NCI-H2081 treated with DMSO at 0.1 percent for 48 hours (cell line): ENCODE measurements at places on chromosomes 11 and 22.

GRCh38 chr11:88421530-88421929 lies 84.0 kb upstream of the CTSC start:
- DNase-seq: no peak

DNA sequence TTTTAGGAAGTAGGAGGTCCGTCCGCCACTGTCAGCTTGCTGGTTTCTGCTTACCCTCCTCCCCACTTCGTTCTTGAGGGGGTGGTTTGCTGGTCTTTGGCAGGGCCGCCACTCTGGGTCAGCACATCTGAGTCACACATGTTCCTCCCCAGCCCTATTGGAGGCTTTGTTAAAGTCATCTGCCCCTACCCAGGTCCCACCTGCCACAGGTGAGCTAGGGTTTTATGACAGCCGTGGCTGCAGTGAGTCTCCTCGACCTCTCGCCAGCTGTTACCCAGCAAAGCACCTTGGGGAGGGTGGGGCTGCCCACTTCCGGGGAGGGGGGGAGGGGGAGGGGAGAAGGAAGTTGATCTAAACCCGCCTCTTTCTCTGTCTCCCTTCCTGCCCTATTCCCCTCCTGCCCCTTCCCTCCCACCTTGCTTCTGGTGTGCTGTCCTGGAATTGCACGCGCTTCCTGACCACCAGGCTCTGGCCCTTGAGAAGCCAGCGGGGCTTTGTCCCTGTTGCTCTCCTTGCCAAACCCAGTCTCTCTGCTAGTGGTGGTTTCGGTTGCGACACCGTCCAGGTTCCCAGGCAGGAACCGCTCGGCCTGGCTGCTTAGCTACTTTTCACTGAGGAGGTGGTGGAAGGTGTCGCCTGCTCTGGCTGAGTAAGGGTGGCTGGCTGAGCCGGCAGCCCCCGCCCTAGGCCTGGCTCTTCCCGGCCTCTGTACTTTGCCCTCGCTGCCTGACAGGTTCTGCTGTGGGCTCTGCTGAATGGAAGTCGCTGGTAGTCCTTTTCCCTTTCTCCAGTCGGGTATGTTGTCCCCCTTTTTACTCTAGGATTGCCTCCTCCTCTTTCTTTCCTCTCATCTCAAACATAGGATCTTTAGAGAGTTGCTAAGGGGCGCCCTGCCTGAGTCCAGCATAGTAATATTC lies 28.5 kb downstream of the RCOR2 start:
- no peak for DNase-seq

DNA sequence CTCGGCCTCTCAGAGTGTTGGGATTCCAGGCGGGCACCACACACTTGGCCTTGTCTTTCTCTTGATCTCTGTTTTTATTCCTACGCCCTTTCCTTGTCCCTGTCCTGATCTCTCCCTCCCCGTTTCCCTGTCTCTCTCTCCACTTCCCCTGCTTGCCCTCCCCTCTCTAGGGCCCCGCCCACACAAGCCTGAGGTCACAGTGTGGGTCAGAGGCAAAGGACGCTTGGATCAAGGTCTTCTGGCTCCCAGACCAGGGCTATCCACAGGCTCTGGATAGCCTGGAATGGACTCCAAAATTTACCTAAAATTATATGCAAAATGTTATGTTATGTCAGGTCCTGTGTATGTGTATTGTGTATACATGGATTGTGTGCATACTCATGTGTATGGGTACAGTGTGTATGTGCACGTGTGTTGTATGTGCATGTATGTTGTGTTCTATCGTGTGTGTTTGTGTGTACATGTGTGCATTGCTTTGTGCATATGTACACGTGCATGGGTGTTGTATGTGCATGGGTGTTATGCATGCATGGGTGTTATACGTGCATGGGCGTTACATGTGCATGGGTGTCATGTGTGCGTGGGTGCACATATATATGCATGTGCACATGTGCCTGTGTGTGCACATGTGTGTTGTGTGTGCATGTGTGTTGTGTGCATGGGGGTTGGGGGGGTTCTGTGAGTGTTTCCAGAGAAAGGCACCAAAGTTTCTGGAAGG lies 38.3 kb downstream of the TP53I11 start:
- no peak for DNase-seq

- DNase-seq: no peak
These were observed 299.6 kb upstream of the NCAM1 start for GRCh38 chr11:112661571-112661970.

DNA sequence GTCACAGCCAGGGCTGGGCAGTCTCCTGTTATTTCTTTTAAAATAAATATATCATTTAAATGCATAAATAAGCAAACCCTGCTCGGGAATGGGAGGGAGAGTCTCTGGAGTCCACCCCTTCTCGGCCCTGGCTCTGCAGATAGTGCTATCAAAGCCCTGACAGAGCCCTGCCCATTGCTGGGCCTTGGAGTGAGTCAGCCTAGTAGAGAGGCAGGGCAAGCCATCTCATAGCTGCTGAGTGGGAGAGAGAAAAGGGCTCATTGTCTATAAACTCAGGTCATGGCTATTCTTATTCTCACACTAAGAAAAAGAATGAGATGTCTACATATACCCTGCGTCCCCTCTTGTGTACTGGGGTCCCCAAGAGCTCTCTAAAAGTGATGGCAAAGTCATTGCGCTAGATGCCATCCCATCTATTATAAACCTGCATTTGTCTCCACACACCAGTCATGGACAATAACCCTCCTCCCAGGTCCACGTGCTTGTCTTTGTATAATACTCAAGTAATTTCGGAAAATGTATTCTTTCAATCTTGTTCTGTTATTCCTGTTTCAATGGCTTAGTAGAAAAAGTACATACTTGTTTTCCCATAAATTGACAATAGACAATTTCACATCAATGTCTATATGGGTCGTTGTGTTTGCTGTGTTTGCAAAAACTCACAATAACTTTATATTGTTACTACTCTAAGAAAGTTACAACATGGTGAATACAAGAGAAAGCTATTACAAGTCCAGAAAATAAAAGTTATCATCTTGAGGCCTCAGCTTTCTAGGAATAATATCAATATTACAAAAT lies 13.4 kb downstream of the OR51B4 start:
- no peak for DNase-seq

- no peak for DNase-seq
These were observed 6.4 kb downstream of the MARK2 start for GRCh38 chr11:63845303-63845702.

GRCh38 chr22:39349967-39350726 lies at the start of gene SYNGR1:
TSS of gene SYNGR1 (plus strand) at chr22:39349991. CDS start at chr22:39350011, 20 bp downstream.
- DNase-seq: no peak

GRCh38 chr11:113351068-113351450 lies 36.5 kb upstream of the ANKK1 start:
- DNase-seq: peak; percentile 82

DNA sequence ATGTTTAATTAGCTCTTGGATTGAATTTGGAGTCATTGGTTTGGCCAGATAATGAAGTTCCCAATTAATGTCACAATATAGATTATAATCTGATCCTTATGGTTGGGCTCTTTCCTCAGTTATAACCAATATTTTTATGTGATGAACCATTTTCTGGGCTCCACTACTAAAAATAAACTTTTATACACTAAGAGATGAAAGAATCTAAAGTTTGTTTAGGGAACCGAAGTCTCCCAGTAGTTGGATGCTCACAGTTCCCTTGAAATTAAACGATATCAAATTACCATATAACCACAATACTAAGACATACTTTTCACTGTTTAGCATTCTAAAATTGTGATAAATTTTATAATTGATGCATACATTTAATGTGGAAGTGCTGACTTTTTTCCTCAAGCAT lies 47.0 kb upstream of the ARHGAP42 start:
- DNase-seq: no peak

GRCh38 chr22:26484360-26484706 lies 656 bp downstream of the SRRD start:
- DNase-seq: no peak

DNA sequence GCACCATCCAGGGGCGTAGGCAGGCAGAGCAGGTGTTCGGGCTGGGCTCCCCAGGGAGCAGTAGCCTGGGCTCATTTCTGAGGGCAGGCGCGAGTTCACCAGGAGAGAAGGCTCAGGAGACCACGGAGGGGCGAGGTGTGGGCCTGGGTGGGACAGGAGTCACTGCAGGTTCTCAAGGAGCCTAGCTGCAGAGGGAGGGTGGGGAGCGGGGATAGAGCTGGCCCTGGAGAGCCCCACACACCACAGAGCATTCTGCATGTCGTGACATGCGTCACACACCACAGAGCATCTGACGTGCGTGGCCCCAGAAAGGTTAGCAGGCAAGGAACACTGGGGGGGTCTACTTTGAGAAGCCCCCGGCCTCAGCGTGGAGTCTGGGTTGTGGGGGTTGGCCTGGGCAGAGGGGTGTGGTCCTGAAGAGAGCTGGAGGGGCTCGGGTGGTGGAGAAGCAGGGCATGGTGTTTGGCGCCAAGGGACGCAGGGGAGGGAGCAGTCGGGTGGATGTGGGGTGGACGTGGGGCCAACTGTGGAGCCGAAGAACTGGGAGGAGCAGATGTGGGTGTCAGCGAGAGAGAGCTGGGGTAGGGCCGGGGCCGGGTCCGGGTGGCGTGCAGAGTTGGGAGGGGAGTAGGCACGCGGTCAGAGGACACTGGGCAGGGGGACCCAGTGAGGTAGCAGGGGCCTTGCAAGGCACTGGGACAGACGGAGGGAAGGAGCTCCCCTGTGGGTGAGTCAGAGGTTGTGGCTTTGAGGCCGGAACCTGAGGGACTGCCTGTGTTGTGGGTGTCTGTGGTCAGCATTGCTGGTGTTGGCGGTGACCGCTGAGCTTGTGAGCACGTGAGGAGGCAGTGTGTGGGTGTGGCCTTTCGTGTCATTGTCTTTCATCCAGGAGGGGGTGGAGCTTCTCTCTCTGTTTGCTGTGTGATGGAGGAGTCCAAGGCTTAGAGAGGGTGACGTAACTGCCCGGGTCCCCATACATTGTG lies 25.5 kb downstream of the CTTN start:
- DNase-seq: no peak

DNA sequence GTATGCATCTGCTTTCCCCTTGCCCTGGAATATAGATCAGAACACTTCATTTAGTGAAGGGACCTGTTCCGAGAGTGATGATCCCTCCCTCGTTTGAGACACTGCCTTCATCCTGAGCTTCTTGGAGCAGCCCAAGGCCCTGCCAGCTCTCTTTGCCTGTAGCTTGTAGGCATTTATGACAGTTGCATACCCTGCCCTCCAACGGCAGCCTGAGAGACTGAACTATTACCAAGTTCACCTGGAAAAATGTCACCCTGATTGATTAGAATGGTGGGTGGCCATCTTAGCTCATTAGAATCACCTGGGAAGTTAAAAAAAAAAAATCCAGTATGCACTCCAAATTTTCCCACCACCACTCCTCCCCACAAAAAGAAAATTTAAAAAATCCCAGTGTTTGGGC lies 1.5 kb downstream of the MICAL3 start:
- DNase-seq: no peak

DNA sequence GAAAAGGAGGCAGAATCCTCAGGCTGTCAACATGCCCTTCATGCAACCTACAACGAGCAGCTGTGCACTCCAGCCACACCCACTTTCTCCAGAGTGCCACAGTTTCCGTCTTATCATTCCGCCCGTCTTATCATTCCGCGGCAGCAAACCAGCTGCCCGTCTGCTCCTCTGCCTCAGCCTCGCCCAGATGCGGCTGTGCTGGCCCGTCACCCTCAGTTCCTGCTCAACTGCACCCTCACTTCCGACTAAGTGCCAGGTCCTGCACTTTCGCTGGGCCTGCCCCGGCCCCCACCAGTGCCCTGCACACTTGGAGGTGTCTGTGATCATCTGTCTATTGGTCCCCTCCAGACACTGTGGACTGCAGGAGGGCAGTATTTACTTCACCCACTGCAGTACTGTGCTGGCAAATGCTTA lies 43.7 kb downstream of the MICAL3 start:
- DNase-seq: no peak

GRCh38 chr22:35593891-35594470 lies 23.1 kb downstream of the MB start:
- no peak for DNase-seq

- no peak for DNase-seq
These were observed 82.3 kb downstream of the TBC1D22A start for GRCh38 chr22:46844606-46845210.
